CD4-positive, alpha-beta T cell treated with Interferon alpha-2 for 1 hour (primary cell): ENCODE measurements at places on chromosomes 7 and 10.

GRCh38 chr7:75624134-75624832, 114.5 kb downstream of the HIP1 start:
- peak; percentile 13 for DNase-seq

DNA sequence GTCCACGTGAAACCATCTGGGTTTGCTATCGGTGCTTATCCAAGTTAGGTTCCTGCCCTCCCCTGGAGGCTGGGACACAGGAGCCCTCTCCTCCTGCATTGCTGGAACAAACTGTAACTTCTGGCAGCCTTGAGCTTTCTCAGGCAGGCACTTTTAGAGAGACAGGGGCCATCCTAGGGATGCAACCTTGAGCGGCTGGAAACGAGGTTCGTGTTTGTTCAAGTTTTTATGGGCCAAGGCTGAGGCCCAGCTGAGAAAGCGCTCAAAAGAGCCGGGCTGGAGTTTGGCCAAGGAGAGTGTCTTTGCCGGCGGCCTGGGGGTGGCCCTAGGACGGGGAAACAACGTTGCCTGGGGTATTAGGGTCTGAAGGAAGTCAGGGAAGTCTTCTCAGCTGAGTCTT, 5.5 kb upstream of the MMD2 start:
- no peak for DNase-seq

GRCh38 chr10:21100871-21101514, 203.9 kb upstream of the NEBL start:
- DNase-seq, result no peak

- no peak for DNase-seq
Observed at GRCh38 chr10:124162136-124162535, 68.7 kb upstream of the CHST15 start.

DNA sequence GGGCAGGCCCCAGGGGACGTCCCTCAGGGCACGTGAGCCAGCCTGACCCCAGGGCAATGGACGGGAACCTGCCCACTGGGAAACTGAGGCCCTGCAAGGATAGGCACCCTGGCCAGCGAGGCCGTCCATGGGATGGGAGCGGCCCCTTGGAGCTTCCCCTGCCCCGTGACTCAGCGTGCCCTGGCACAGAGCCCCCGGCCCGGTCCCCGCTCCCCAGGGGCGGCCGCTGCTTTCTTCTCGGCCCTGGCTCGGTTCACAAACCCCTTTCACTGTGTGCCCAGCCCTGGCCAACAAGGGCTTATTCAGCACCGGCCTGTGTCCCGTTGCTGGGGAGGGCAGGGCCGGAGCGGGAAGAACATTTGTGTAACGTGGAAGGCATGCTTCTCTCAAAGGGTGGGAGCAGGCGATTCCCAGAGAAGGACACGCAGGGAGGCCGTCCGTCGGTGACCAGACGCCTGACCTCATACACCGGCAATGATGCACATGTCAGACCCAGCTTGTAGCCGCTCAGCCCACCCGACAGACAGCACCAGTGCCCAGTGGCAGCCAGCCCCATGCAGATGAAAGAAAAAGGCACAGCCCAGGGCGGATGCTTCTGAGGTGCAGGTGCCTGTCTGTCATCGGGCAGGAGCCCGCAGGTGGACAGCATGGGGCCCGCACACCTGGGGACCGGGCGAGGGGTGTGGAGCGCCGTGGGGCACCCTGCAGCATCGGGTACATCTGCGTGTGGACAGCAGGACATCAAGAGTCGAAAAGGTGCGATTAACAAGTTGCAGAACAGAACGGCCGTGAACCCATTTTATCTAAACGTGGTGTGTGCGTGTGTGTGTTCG, 94.5 kb downstream of the PDGFA start:
- no peak for DNase-seq

DNA sequence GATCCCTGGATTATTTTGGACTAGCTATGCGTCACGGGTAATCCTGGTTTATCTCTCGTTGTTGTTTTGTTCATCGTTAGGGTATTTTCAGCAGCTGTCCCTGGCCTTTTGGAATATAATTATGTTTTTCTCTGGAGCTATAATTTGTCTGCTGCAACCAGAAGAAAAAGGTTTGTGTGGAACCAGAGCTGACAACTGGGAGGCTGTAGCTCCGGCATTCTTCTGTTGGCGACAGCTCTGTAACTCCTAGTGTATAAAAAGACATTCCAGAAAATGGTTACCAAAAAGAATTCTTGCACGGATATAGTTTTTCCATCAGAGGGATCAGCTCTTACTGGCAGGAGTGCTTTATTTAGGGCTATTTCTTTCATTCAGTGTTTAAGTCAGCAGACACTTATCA, 130.9 kb upstream of the PRR15 start:
- DNase-seq, result no peak

- no peak for DNase-seq
Observed at GRCh38 chr7:114409750-114410149, 4.9 kb upstream of the FOXP2 start.

DNA sequence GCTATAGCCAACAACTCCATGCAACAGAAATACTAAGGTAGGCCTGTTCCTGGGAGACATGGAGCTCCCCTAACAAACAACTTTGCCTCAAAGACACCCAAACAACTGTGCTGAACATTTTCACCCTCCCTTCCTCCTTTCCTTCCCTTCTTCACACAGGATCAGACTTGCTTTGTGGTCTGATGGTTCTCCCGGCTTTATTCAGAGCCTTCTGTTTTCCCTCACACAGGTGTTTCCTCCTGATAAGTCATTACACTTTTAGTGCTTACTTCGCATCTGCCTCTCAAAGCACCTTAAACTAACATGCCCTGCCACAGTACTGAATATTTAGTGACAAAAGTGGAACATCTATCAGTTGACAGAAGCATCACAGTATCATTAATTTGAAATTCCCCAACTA, 56.3 kb upstream of the YAE1 start:
- no peak for DNase-seq

GRCh38 chr10:92087750-92088395, 164.3 kb downstream of the BTAF1 start:
- peak; percentile 65 for DNase-seq

- no peak for DNase-seq
Observed at GRCh38 chr7:155963771-155964195, 151.5 kb upstream of the SHH start.

DNA sequence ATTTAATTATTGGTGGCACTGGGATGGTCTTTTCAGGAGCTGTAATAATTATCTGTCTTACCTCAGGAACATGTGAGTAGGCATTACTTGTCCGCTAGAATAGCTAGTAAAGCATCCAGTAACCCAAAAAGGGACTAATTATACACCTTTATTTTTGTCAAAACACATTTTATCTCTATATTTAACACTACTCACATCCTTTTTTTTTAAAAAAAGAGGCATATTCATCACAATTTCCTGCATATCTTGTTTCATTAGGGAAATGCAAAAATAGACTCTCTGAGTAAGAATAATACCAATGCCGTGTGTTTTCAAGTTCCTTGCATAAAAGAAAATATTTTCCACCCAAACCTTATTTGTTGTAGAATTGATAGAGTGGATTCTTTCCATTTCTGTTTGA, 99.5 kb downstream of the VTI1A start:
- no peak for DNase-seq

DNA sequence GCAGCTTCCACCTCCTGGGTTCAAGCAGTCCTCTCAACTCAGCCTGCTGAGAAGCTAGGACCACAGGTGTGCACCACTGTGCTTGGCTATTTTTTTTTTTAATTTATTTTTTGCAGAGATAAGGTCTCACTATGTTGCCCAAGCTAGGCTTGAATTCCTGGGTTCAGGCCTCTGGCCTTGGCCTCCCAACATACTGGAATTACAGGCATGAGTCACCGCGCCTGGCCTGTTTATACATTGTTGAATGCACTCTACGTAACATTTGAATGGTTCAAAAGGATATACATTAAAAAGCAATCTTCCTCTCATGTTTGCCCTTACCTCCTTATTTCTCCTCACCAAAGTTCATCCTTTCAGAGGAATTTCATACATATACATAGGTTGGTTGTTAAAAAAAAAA, 7.2 kb upstream of the SNX10 start:
- no peak for DNase-seq

DNA sequence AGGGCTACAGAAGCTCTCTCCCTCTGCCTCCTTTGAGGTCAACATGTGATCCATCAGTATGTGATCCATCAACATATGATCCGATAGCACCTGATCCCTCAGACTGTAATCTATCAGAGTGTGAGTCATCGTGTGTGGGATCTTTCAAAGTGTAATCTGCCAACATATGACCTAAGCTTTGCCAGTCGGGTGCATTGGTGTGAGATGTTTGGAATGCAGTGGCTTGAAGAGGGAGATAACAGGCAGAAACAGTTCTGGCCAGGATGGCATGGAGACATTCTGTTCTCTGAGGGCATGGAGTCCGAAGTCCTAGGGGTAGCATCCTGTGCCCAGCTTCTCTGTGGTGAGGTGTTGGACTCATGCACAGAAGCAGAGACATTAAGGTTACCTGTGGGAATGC, 217.7 kb upstream of the ETV1 start:
- no peak for DNase-seq

GRCh38 chr10:1367938-1368841, 312.0 kb downstream of the WDR37 start:
- no peak for DNase-seq

GRCh38 chr10:56537984-56538383, 176.9 kb upstream of the ZWINT start:
- no peak for DNase-seq

DNA sequence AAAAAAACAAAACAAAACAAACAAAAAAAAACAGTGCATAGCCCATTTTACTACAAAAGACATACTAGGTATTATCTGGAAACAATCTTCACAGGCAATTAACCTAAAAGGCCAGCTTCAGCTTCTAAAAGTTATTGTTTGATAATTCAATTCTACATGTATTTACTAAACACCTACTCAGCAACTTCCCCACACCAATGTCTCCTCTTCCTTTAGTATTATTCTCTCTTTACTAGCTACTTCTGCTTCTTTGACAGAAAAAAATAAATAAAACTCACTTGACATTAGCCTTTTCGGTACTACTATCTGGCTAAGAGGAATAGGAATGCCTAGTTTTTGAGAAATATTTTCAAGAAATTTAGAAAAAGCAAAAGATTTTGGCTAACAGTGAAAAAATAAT, 2.8 kb downstream of the TM9SF3 start:
- DNase-seq, result no peak

- DNase-seq, result no peak
Observed at GRCh38 chr10:88994019-88994418, 3.4 kb downstream of the FAS start.
